NCI-H345 (cell line): ENCODE measurements at places on chromosomes 16 and 17.

DNA sequence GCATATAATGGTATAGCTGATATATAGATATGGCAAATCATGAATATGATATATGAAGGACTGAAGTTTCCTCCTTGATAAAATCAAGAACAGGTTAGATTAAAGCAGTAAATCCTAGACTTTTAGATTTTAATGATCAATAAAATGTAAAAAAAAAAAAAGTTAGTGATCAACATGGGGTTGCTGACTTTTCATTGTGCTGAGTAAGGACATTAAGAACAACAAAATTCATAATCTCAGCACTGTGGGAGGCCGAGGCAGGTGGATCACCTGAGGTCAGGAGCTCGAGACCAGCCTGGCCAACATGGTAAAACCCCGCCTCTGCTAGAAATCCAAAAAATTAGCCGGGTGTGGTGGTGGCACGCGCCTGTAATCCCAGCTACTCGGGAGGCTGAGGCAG, 10.4 kb upstream of the CHD3 start:
- no peak for DNase-seq

GRCh38 chr17:57752031-57752905, 7.2 kb upstream of the CCDC182 start:
- no peak for DNase-seq

DNA sequence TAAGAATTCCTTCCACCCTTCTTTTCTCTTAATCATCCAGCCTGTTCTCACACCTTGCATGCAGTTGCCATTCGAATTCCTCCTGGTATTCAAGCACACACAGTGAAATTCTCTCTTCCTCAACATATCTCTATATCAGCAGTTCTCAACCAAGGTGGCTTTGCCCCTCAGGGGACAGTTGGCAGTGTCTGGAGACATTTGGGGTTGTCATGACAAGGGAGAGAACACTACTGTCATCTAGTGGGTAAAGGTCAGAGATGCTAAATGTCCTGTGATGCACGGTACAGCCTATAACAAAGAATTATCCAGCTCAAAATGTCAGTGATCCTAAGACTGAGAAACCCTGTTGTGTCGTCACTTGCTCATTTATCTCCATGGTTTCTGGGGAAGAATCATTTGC, 94.8 kb upstream of the CPHXL start:
- DNase-seq: no peak

DNA sequence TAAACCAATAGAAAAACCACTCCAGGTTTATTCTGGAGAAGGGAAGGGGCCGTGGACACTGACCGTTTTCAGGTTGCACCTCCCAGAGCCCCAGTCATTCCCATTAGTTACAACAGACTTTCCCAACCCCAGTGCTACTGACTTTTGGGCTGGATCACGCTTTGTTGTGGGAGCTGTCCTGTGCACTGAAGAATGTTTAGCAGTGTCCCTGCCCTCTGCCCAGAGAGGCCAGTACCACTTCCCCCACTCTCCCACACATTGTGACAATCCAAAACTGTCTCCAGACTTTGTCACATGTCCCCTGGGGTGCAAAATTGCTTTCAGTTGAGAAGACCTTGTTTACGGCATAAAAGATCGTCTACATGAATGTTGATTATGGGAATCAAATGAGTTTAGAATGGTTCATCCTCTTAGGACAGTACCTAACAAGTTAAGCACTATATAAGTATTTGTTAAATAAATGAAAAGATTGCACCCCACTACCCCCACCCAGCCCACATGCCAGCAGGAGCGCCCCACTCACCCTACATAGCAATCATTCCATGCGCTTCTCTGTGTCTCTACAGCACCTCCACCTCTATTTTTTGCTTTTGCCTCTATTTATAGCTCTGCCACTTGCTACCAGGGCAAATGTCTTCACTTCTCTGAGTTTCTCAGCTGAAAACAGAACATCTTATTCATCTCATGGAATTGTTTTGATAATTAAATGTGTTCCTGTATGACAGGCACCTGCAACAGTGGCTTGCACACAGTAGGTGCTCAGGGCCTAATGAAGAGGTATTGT, 104.9 kb downstream of the AXIN2 start:
- no peak for DNase-seq
